Fibroblast of skin of left biceps (primary cell): ENCODE measurements at places on chromosomes 1 and 21.

DNA sequence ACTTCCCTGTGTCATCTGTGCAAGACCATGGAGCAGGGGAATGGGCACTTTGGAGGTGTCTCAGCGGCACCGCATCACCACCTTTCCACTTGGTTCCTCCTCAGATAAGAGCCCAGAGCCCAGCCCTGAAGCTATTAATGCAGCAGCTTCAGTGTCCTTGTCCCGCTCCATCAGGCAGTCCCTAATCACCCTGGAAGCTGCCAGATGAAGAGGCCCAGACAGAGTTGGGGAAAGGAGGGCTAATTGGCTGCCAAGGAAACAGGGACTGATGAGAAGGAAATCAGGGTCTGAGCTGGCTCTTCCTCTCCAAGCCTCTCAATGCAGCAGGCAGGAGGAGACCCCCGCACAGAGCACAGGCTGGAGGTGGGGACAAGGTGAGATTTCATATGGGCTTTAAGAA lies 83.1 kb upstream of the KLHDC7A start:
- DNase-seq: no peak

DNA sequence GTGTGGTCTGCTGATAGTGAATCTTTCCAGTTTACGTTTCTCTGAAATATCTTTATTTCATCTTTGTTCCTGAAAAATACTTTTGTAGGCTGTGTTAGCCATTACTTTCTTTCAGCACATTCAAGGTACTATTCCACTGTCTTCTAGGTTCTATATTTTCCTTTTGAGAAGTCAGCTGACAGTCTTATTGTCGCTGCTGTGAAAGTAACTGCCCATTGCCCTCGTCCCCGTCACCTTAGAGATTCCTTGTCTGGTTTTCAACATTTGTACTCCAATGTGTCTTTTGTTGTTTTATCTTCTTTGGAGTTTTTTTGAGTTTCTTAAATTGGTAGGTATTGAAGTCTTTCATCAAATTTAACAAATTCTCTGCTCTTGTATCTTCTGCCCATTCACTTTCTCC lies 19.8 kb upstream of the MX2 start:
- no peak for DNase-seq

DNA sequence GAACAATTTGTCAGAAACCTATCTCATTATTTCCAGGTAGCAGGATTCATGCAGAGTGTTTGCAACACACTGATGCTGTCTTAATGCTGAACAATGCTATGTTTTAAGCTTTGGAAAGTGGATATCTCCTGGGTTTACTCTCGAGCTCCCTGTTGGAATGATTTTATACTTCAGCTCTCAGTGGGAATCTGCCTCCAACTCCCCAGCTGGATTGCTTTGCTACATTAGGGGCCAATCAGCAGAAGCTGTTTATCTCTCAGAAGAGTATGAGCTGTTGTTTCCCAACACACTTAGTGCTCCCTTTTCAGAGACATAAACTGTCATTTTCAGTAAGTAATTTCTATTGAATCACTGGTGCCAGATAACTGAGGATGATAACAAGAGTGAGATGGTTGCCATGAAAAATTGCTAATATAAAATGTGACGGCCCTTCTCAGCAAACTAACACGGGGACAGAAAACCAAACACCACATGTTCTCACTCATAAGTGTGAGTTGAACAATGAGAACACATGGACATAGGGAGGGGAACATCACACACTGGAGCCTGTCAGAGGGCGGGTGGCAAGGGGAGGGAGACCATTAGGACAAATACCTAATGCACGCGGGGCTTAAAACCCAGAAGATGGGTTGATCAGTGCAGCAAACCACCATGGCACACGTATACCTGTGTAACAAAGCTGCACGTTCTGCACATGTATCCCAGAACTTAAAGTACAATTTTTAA lies 265.9 kb upstream of the RUNX1 start:
- DNase-seq: no peak

- no peak for DNase-seq
These were observed 953 bp upstream of the NDUFS2 start for GRCh38 chr1:161200992-161201835.

DNA sequence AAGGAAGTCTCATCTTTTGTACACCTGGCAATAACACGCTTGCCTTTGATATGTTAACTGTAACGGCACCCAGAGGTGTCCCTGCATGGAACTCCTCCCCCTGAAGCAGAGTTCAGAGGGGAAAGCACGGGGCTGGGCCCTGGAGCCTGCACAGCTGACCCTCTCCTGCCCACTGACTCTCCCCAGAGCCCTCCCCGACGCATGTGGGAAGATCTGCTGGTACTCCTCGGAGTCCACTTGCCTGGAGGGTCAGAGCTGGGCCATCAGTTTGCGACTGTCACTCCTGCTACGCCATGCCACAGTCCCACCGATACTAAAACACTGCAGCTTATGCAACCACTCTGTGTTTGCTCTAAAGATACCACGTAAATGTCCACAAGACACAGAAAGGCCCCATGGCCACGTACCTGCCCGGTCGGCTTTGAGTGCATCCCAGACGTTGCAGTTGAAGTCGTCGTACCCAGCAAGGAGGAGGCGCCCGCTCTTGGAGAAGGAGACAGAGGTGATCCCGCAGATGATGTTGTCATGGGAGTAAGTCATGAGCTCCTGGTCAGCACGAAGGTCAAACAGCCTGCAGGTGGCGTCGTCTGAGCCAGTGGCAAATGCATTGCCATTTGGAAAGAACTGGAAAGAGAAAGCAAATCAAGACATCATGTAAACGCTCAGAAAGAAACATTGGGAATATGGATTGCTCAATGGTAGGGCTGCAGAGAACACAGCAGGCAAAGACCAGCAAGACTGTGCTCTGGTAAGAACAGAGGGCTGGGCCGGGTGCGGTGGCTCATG lies 10.6 kb upstream of the NADK start:
- DNase-seq: no peak

DNA sequence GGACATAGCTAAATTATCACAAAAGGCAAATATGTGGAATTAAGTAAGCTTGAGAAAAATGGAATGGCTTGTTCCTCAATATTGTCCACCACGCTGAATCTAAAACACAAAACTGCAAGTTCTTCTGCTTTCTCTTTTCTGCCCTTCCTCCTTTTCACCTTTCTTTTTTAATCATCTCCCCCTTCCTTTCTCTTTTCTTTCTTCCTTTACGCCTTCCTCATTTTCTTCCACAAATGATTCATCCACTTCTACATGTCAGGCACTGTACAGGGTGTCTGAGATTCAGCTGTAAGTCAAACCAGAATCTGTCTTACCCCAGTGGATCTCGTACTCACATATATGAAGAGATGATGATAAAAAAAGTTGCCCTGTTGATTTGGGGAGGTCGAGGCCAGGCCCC lies 1182.5 kb downstream of the MRPL39 start:
- DNase-seq: no peak

DNA sequence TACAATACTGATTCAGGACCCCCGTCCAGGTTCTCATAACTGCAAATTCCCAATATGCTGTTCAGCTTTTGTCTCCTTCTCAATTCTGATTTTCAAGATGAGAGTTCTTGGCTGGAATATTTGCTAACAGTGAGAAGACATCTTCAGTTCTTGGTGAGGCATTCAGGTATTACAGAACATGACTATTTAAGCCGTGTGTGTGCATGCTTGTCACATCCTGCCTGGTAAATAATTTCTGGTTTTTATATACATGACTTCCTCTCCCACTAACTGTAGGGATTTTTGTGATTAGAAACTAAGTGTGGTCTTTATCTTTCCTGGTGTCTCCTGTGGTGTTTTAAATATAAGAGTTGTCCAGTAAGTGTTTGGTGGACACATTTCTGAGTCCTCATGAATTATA lies 10.2 kb upstream of the SLC19A2 start:
- no peak for DNase-seq
